ENCODE measurements at places on chromosomes 4 and X. TPM values are rescaled to one million over a fixed set of nuclear protein-coding genes. Genes with fewer than 3 reads are reported as not detected.

ASMT gene
- not detected for total RNA-seq

DNAAF6 gene
- total RNA-seq: not detected

NDUFC1 gene
- total RNA-seq: 28.7 TPM

CT83 gene
- total RNA-seq: not detected

GATA1 gene
- total RNA-seq: not detected

TSPAN6 gene
- 35.6 TPM for total RNA-seq

PHEX gene
- not detected for total RNA-seq

SLC34A2 gene
- 0.39 TPM for total RNA-seq

SLITRK4 gene
- total RNA-seq: 0.12 TPM

VCX gene
- not detected for total RNA-seq

PHKA2 gene
- total RNA-seq: 114 TPM

DCAF8L2 gene
- not detected for total RNA-seq

RCHY1 gene
- 13.6 TPM for total RNA-seq

FGFRL1 gene
- total RNA-seq: 42.4 TPM

STK32B gene
- not detected for total RNA-seq

GSX2 gene
- total RNA-seq: not detected

SLC25A14 gene
- total RNA-seq: 9.9 TPM

SSX4 gene
- total RNA-seq: not detected

TAF7L gene
- 0.09 TPM for total RNA-seq

PDGFC gene
- total RNA-seq: 11.3 TPM

H2BW2 gene
- not detected for total RNA-seq

PGAM4 gene
- total RNA-seq: not detected

RENBP gene
- 9.1 TPM for total RNA-seq

NAP1L3 gene
- total RNA-seq: 0.22 TPM

CT45A1 gene
- not detected for total RNA-seq

DUX4 gene
- not detected for total RNA-seq

KIF4A gene
- total RNA-seq: not detected

PASD1 gene
- total RNA-seq: not detected

DSPP gene
- total RNA-seq: not detected

ITM2A gene
- total RNA-seq: 2.0 TPM

FDCSP gene
- not detected for total RNA-seq

BGN gene
- total RNA-seq: 122 TPM

ARAP2 gene
- total RNA-seq: 11.5 TPM

CT45A10 gene
- not detected for total RNA-seq

CYSLTR1 gene
- total RNA-seq: 0.43 TPM

UGT2A1 gene
- 0.24 TPM for total RNA-seq

FAM241A gene
- total RNA-seq: 2.0 TPM

MMAA gene
- total RNA-seq: 12.7 TPM

NALF2 gene
- total RNA-seq: 0.13 TPM

CASP3 gene
- 11.7 TPM for total RNA-seq

PIM2 gene
- total RNA-seq: 1.7 TPM

FOXR2 gene
- not detected for total RNA-seq

PCDH7 gene
- total RNA-seq: 1.8 TPM

All from right lobe of liver (tissue), 6 donors.